ENCODE measurements at places on chromosomes 12 and 14.

GRCh38 chr14:94857950-94858349 lies 88.0 kb upstream of the GSC start:
- no peak for DNase-seq

DNA sequence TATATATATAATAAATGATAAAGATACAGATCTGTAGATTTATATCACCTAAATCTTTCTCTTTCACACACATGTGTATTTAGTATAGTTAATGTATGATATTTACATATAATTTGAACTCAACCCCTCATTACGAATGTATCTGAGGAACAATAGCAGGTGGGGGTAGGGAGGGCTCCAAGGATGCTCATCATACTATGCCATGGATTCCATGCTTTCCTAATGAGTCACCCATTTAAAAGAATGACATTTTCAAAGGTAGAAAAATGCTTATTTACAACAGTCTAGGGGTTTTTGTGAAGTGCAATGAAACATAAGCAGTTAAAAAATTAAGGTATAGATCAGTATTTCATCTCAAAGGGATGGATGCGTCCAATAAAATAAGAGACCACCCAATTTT lies 181.6 kb downstream of the SOX5 start:
- DNase-seq, result no peak

GRCh38 chr12:75923964-75924666 lies 107.5 kb downstream of the PHLDA1 start:
- no peak for DNase-seq

DNA sequence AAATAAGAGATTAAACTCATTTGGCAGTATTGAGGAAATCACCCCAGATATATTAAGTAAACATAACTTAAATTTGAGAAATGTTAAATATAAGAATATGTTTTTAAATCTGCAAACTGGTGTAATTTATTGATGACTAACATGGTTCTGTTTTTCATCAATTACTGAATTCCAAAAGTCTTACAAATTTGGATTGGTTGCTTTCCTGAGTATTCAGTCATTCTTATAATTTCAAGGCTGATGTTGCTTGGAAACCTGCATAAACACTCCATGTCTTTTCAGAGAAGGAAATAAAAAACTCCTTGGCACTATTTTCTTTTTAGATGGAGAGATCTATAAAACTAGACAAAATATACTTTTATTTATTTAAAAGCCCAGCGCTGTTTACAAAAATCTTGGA lies 71.7 kb downstream of the NOVA1 start:
- no peak for DNase-seq

GRCh38 chr14:96416292-96416691 lies 24.4 kb downstream of the AK7 start:
- no peak for DNase-seq

- DNase-seq, result no peak
Measured at GRCh38 chr14:30020687-30021086, 93.0 kb upstream of the PRKD1 start.

Data from left renal pelvis (tissue), 4 donors.